ENCODE measurements at places on chromosomes 2 and 18.

GRCh38 chr2:3082705-3083104, 294.9 kb downstream of the EIPR1 start:
- DNase-seq = no peak

DNA sequence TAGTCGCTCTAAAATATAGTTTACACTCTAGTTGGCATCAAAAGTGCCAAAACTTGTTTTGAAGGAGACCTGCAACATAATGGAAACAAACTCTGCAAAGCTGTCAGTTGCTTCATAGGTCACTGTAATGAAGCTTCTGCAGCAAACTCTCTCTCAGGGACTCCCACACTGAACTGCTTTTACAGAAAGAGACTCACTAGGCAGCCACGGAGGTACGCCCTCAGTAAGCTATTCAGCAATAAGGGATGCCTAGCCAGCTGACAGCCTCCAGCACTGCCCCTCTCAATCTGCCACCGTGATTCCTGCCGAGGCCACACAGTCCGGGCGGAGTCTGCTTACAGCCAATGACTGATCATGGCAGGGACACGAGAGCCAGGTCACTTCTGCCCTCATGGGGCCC, 51.1 kb downstream of the COLEC12 start:
- no peak for DNase-seq

- no peak for DNase-seq
Measured at GRCh38 chr2:64854773-64855237, 134.4 kb upstream of the SLC1A4 start.

DNA sequence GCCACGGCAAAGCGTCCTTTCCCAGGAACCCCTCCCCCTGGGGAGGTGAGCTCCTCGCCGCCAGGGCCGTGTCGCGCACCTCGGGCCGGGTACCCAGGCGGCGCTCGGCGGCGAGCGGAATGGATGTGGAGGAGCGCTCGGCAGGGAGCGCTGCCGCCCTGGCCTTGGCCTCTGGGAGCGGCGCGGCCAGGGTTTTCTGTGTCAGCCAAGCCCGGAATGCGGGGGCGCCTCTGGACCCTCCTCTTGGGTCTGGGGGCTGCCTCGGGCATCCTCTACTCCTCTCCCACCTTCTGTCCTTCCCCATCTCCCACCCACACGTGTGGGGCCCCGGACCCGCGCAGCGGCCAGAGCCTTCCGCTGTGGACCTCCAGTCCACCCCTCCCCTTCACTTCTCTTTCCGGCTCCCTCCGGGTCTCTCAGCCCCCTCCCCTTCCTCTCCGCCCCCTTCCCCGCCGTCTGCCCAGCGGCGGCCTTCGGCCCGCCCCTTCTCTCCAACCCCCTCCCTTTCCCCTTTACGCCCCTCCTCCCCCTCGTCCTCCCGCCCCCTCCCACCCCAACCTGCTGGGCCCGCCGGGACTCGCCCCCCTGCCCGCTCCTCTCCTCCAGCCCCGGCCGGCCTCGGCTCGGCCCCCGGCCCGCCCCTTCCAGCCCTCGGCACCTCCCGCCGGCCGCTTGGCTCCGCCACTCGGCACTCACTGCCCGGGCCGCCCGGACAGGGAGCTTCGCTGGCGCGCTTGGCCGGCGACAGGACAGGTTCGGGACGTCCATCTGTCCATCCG, at the start of gene MERTK:
TSS of gene MERTK (plus strand) at position 684 of the 779 bp plus-strand sequence. CDS start 129 bp downstream, outside the sequence.
- no peak for DNase-seq

- DNase-seq = no peak
Measured at GRCh38 chr2:157821519-157822131, 54.5 kb downstream of the ACVR1 start.

GRCh38 chr2:237952851-237953250, 14.0 kb upstream of the UBE2F start:
- no peak for DNase-seq

DNA sequence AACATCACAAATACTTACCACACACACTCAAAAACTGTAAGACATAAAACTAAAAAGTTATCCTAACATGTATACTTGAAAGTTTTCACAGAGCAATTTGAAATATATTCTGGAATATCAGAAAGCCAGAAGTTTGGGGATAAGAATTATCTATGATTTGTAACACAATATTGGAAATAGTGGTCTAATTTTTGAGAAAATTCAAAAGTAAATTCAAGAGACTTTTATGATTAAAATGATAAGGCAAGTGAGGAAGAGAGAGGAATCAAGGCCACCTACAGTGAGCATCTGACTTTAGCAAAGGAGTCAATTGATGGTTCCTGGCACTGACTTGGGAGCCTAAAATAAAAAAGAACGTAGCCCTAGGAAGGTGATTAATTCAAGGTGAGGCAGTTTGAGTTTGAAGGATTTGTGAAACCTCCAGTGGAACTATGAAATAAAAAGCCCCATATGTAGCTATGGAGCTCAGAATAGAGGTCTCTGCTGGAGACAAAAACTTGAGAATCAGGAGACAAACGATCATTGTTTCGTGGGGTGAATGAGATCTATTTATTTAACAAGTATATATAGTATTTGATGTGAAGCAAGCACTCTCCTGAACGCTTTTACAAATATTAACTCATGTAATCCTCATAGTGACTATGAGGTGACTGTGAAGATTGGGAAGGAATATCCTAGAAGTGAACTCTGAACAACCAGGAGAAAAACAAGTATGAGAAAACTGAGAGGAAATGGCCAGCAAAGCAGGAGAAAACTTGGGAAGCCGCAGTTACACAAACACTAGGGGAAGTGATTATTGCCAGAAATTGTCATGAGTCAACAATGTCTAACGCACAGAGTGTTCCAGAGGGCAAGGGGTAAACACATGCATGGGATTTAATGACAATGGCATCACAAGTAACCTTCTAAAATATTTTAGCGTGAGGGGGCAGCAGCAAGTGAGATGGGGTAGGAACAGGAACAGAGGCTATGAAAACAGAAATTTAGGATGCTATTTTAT, 12.8 kb downstream of the TFPI start:
- DNase-seq = no peak

DNA sequence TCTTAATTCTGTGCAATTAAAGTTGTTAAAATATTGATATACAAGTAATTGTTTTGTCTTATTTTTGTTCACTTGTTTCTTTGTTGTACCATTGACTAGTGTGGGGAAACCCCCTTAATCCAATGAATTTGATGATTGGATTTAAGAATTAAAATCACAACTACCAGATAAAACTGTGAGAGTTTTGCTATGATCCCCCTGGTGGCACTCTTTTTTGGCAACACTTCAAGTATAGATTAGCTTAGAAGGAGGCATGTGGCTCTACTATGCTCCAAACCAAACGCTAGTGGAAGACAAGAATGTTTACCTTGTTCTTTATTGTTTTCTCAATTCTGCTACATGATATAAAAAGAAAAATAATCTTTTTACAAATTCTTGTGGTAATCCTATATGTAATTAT, 477.8 kb upstream of the ETAA1 start:
- DNase-seq = no peak
